ENCODE measurements at places on chromosomes 2 and 18. TPM values are rescaled to one million over a fixed set of nuclear protein-coding genes. Genes with fewer than 3 reads are reported as not detected.

- DNase-seq = no peak
These were observed 91.2 kb downstream of the GLI2 start for GRCh38 chr2:120826716-120827410.

DNA sequence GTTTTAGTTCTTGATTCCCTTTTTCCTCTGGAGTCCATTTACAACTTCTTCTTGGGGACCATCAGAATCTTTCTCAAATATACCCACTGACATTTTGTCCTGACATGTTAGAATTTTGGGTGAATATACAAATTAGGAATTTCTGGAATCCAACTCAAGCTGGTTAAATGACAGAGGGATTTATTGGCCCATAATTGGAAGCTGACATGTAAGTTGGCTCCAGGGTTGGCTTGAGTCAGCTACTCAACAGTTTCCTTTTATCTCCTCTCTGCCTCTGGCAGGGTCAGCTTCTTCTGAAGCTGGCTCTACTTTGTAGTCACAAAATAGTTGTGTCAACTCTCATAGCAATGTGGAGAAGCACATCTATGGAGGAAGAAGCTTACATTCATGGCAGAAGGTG is 36.6 kb upstream of the PPP1R1C start:
- DNase-seq = no peak

- DNase-seq = no peak
These were observed 33.2 kb downstream of the KCNS3 start for GRCh38 chr2:17911491-17912260.

- no peak for DNase-seq
These were observed 11.8 kb downstream of the MTX2 start for GRCh38 chr2:176280867-176281658.

DNA sequence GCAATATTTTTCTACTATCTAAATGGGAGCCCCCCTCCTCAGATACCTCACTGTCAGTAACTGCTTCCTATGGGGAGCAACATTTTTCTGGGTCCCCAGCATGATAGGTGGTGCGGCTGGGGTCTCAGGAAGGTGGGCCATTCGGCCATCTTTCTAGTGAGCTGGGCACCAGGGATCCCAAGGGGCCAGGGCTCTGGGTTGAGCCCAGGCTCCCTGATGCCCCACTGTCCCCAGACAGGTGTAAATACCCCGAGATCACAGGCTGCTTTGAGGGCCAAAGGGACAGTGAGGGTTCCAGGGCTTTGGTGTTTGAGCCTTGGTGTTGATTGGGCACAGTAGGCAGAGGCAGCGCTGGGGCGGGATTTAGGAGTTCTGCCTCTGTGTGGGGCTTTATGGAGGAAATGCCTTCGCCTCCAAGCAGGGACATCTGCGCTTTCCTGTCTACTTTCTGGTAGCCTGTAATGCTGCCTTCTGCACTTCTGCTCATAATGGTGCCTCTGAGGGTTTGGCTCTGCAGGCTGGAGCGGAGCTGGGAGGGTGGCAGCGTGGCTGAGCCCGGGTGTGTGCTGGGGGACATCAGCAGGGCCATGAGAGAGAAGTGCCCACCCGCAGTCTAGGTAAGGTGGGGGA is 5.3 kb downstream of the ITM2C start:
- no peak for DNase-seq

Gene COL4A3
- not detected for total RNA-seq

Gene DNER
- not detected for total RNA-seq
